Activated CD4-positive, alpha-beta T cell treated with anti-CD3 and anti-CD28 coated beads, Interleukin-2, amount 10 ng/mL, durations not matched to agents 24 days and 14 days (primary cell): ENCODE measurements at places on chromosomes 16 and 17. TPM values are rescaled to one million over a fixed set of nuclear protein-coding genes. Genes with fewer than 3 reads are reported as not detected.

The PIK3R5 gene
- total RNA-seq, result 32.6 and 36.8 TPM in 2 replicates

The TPSG1 gene
- not detected in 2 replicates for total RNA-seq

GRCh38 chr17:19021622-19022083 is 17.1 kb upstream of the FAM83G start:
- H3K36me3 ChIP-seq, result peaks cover 15% of the 10 kb centered on the region
- H3K27ac ChIP-seq, result no peak overlapping the region
- peaks cover 13% of the 10 kb centered on the region for H3K4me1 ChIP-seq
- H3K4me3 ChIP-seq, result no peak overlapping the region
- H3K27me3 ChIP-seq, result no peaks in the 10 kb centered on the region

DNA sequence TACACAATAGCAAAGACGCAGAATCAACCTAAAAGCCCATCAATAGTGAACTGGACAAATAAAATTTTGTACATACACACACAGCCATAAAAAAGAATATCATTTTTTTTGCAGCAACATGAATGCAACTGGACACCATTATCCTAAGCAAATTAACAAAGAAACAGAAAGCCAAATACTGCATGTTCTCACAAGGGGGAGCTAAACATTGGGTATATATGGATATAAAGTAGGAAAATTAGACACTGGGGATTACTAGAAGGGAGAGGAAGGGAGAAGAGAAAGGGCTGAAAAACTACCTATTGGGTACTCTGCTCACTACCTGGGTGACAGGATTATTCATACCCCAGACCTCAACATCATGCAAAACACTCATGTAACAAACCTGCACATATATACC is 28.2 kb downstream of the ADAMTS18 start:
- peaks cover 1% of the 10 kb centered on the region for H3K4me1 ChIP-seq
- H3K4me3 ChIP-seq, result no peak overlapping the region
- no peaks in the 10 kb centered on the region for H3K36me3 ChIP-seq
- H3K27me3 ChIP-seq, result peaks cover 7% of the 10 kb centered on the region
- no peak for DNase-seq
- H3K27ac ChIP-seq, result no peak overlapping the region

- peaks cover 18% of the 10 kb centered on the region for H3K4me1 ChIP-seq
- peaks cover 8% of the 10 kb centered on the region for H3K36me3 ChIP-seq
- no peak for DNase-seq
- H3K27ac ChIP-seq, result peak overlapping the region; percentile 94
- peaks cover 2% of the 10 kb centered on the region for H3K27me3 ChIP-seq
- peak overlapping the region; percentile 94 for H3K4me3 ChIP-seq
Observed at GRCh38 chr17:44502598-44503146, 534 bp downstream of the GPATCH8 start.

DNA sequence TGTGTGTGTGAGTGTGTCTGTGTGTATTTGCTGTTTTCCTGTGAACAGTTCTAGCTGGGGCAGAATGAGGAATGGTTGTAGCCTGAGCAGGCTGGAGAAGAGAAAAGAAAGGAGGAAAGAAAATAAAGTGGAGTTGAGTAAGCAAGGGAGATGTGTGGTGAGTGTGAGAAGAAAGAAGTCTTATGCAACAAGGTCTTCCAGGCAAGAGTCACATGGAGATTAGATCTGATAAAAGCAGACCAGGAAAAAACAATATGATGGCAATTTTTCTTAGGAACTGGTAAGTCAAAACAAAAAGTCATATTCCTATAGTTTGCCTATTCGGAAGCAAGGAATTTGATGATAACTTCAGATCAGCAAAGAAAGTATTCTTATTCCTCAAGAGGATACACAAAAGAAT is 125.0 kb downstream of the HS3ST3A1 start:
- H3K4me1 ChIP-seq, result no peaks in the 10 kb centered on the region
- no peaks in the 10 kb centered on the region for H3K27me3 ChIP-seq
- H3K36me3 ChIP-seq, result no peaks in the 10 kb centered on the region
- DNase-seq, result no peak
- H3K27ac ChIP-seq, result no peak overlapping the region

- H3K4me3 ChIP-seq, result no peak overlapping the region
- H3K4me1 ChIP-seq, result peaks cover 7% of the 10 kb centered on the region
- no peak for DNase-seq
Observed at GRCh38 chr16:81869326-81869725, 90.2 kb downstream of the PLCG2 start.

DNA sequence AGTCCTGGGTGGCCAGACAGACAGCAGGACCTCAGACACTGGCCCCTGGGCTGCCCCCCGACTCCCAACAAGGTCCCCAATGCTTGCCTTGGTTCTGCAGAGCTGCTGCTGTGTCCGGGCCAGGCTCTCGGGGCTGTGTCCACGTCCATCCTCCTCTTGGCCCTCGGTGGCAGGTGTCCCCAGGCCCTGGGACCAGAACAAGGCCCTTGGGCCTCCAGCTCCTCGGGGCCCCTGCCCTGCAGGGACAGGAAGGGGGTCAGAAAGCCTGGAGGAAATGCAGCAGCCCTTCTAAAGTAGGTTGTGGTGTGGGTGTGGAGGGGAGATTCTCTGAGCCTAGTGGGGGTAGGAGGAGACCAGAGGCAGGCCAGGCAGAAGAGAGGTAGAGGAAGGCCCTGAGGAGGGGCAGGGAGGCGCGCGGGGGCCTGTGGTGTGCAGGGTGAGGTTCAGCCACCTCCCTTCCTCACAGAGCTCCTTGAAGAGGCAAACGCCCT is 2.5 kb upstream of the AXIN1 start:
- no peak for DNase-seq
- H3K4me3 ChIP-seq, result no peak overlapping the region
- H3K4me1 ChIP-seq, result peaks cover 14% of the 10 kb centered on the region
- peaks cover 6% of the 10 kb centered on the region for H3K36me3 ChIP-seq
